ENCODE measurements at places on chromosomes 6 and 20. TPM values are rescaled to one million over a fixed set of nuclear protein-coding genes. Genes with fewer than 3 reads are reported as not detected.

Gene TDP2
- total RNA-seq = 37.2 TPM

Gene SAPCD1
- 2.7 TPM for total RNA-seq

Gene FOXC1
- total RNA-seq = 9.5 TPM

Gene SLC17A3
- total RNA-seq = 1.1 TPM

Gene RNF39
- not detected for total RNA-seq

Gene HLA-C
- 53.9 TPM for total RNA-seq

Gene ZSCAN23
- total RNA-seq = not detected

Gene CNR1
- 0.55 TPM for total RNA-seq

Gene TUBB2B
- total RNA-seq = 13.4 TPM

Gene DUSP15
- total RNA-seq = 1.1 TPM

Gene AIF1
- total RNA-seq = not detected

Gene GPRC6A
- total RNA-seq = not detected

Gene MTG2
- total RNA-seq = 38.1 TPM

Gene POM121L2
- total RNA-seq = 0.04 TPM

Gene SLC2A10
- not detected for total RNA-seq

Gene PAK5
- not detected for total RNA-seq

Gene NCOA6
- total RNA-seq = 18.2 TPM

Gene ECT2L
- not detected for total RNA-seq

Gene BFSP1
- total RNA-seq = 4.1 TPM

Gene MROH8
- total RNA-seq = 1.3 TPM

Gene TOX2
- total RNA-seq = 11.2 TPM

Gene TCP11
- not detected for total RNA-seq

Gene EPB41L1
- 70.8 TPM for total RNA-seq

Gene XKR7
- not detected for total RNA-seq

Gene LY6G6D
- not detected for total RNA-seq

Gene CD40
- 4.8 TPM for total RNA-seq

Gene DCDC2
- total RNA-seq = 3.2 TPM

Gene C20orf141
- total RNA-seq = 0.38 TPM

Gene C6orf52
- total RNA-seq = 1.1 TPM

Gene TAGAP
- total RNA-seq = not detected

Gene DACT2
- total RNA-seq = 0.20 TPM
